ENCODE measurements at places on chromosomes 13 and 19.

DNA sequence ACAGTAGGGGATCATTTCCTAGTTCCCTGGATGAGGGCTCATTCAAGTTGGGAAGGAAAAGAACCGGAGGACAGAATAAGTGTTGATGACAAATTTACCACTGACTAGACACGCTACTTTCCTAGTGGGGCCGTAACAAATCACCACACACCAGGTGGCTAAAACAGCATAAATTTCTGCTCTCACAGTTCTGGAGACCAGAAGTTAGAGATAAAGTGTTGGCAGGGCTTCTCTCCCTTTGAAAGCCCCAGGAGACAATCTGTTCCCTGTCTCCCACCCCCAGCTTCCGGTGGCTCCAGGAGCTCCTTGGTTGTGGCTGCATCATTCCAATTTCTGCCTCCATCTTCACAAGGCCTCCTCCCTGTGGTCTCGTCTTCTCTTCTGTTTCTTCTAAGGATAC is 65.4 kb upstream of the ARGLU1 start:
- no peak for DNase-seq

DNA sequence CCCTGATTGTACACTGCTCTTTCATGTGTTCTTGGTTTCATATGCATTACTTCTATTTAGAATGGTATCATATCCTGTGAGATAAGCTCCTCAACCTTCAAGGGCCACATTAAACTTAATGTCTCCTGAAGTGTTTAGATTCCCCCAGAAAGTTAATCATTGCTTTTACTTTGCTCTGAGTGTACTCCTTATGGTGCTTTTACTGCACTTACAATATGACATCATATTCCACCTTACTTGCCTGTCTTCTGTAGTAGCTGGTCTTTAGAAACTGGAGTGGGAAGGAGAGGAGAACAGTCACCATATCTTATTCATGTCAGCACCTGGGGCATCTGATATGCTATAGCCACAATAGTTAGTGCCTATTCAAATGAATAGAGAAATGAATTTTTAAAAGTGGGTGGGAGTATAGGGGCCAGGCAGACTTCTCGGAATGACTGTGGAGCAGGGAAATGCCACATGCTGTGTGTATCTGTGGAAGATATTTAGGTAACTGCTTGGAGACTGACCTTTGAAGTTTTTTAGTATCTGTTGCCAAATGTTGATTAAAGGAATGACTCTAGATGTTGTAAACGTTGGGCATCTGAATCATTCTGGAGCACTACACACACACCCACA is 40.2 kb downstream of the SLAIN1 start:
- no peak for DNase-seq

GRCh38 chr13:51937320-51938290 is 73.6 kb downstream of the ATP7B start:
- no peak for DNase-seq

- DNase-seq, result no peak
These were observed 364.2 kb upstream of the SLC10A2 start for GRCh38 chr13:103430368-103430767.

DNA sequence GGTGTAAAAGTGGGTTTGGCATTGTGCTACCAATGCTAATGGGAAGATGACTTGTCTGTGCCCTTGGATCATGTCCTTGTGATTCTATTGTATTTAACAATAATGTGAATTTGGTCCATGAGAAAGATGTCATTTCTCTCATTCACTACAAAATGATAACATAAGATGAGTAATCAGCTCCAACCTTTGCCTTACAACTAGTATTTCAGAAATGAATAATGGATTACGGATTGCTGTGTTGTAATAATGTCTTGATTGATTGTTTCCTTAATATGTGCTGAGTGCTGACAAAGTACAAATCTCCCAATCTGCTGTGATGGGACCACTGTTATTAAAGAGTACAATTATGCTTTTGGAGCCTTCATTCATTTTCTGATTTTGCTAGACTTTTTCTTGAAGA is 375.0 kb downstream of the PCDH9 start:
- no peak for DNase-seq

- no peak for DNase-seq
These were observed 232.1 kb downstream of the TM9SF2 start for GRCh38 chr13:99733346-99733745.

DNA sequence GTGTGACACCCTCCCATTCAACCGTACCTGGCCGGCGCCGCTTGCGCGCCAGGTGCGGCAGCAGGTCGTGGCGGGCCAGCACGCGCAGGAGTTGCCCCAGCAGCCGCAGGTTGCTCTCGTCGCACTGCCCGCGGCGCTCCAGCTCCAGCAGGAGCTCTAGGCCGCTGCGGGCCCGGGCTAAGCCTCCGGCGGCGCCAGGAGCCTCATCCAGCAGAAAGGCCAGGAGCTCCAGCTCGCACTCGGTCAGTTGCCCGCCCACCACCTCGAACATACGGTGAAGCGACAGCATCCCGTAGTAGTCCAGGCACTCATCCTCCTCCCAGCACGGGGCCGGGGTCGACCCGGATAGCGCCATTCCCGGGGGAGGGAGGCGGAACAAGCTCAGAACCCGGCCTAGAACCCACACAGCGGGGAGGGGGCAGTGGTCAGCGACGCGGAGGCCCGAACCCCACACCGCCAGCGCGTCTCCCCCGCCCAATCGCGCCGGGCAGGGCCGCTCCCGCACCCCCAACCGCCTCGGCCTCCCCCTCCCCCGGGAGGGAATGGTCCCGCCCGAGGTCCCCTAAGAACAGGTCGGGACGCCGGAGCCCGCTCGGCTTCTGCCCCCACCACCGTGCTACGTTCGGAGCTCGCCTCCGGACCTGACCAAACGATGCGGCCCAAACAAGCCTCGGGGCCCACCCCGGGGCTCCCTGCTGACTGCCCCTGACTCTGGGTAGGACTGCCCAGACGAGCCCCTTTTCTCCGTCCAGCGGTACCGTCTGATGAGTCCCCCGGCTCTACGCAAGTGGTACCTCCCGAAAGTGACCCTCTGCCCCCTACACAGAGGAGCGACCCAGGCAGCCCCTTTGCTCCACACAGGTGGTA is 591 bp downstream of the DEDD2 start:
- no peak for DNase-seq

DNA sequence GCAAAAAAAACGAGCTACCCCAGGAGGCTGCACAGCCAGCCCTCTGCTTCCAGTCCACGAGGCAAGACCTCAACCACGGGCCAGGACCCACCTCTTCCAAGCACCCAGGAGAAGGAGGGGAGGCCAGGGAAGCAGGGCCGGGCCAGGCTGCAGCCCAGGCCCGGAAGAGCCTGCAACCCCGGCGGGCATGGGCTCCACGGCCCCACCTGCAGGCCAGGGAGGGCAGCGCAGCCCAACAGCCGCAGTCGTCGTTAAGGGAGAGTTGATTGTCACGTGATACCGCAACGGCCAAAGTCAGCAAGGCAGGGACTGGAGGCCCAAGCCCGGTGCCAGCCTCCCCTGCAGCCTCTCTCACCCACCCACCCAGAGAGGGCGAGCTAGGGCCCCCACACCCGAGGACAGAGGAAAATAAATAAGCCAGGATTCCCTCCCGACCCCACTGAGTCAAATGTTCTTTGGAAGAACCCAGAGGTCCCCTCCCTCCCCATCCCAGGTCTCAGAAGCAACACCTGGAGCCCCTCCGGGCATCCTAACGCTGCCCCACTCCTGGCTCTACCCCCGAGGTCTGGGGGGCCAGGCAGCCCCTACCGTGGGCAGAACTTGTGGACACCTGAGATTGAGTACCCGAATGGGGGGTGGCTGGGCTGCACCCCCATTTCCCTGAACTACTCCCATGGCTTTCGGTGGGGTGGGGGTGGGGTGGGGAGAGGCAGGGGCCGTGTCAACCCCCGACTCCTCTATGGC is 5.2 kb upstream of the REXO1 start:
- no peak for DNase-seq

GRCh38 chr19:46394402-46394797 is 19.0 kb downstream of the CCDC8 start:
- no peak for DNase-seq

DNA sequence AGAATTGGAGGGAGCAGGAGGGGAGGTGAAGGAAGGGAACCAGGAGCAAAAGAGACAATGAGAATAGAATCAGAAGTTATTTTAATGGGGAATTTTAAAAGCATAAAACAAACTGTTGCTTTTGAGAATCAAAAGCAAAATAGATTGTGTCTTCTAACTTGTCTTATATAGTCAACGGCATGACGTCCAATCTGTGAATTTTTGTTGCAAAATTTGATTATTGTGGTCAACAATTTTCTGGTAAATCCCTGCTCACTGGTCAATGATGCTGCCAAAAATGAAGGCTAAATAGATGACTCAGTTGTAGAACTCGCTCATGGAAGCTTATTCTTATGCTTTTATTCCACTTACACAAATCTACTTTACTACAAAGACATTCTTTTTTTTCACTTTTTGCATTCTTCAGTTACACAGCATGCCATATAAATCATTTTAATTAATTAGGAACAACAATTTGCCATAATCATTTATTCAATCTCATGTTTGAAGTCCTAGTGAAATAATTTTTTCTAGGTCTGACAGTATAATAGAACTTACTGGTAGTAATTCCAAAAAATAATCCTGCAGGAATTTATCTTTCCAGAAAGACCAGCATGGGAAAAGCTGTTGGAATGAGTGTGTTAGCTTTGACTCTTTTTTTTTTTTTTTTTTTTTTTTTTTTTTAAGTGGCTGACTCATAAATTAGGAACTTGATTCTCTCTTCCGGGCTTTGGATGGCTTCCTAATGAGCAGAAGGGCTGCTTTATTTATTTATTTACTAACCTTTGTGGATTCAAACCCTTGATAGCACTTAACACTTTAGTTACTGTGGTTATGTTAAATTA is 256.9 kb downstream of the SPRY2 start:
- peak; percentile 26 for DNase-seq

DNA sequence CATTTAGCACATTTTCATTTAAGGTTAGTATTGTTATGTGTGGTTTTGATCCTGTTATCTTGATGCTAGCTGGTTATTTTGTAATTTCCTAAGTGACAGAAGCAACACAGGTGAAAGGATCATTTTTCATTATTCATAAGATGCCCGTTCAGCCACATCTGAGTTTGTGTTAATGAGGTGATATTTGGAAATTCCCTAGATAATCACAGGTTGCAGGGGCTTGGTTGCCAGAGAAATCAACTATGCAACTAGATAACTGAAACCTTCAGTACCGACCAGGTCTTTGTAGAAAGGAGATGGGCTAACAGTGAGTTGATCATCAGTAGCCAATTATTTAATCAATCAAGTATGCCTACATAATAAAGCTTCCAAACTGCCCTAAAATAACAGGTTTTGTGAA is 121.3 kb upstream of the UFM1 start:
- no peak for DNase-seq

DNA sequence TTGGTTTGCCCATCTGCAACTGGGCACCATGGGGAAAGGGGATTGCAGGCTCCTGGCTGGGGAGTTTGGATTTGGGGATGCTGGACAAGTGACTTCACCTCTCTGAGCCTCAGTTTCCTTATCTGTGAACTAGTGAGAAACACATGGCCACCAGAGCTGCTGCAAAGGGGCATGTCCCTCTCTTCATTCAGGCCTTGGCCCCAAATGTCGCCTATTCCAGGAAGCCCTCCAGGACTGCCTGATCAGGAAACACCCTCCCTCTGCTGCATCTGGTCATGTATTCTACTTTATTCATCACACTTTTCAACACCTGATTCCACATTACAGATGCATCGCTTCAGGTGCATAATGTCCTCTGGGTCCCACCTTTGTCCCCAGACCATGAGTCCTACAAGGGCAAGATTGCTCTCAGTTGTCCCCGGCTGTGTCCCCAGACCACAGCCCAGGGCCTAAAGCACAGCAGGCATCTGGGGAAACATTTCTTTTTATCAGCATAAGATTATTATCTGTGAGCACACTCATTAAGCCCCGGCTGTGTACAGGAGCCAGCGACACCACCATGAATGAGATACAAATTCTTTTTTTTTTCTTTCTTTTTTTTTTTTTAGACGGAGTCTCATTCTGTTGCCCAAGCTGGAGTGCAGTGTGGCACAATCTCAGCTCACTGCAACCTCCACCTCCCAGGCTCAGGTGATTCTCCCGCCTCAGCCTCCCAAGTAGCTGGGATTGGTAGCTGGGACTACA is 37.5 kb downstream of the ARRDC2 start:
- DNase-seq, result no peak

GRCh38 chr13:42048684-42049453 is 421 bp downstream of the DGKH start:
- DNase-seq, result peak; percentile 70

DNA sequence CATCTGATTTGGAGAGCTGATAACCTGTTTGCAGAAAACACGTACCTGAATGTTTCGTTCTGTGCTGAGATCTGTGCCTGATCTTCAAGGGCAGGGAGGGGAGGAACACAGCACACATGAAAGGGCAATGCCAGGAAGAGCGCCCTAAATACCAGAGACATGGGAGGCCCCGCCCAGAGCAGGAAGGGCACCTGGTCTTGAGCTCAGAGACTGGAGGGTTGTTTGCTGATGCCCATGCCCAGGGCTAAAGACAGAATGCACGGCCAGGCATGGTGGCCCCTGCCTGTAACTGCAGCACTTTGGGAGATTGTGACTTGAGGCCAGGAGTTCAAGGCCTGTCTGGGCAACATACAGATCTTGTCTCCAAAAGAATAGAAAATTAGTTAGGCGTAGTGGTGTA is 183.2 kb downstream of the TUBA3C start:
- no peak for DNase-seq

DNA sequence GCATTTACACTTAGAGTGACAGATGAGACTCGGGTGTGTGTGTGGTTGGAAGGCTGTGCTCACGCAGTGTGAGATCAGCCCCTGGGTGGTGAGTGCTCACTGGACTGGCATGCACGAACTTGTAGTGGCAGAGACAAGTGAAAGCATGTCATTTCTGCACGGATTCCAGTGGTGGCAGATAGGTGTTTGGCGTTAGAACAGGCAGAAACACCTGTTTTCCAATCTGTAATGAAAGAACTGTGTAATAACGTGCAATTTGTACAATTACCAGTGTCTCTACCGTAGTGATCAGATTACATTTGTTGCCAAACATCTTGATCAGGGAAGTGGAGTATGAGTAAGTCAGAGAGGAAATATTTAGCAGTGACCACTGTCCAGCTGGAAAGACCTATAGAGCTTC is 8.2 kb downstream of the LAMP1 start:
- no peak for DNase-seq

Measured in NCI-H1092 treated with DMSO at 0.1 percent for 48 hours (cell line).